Heart right ventricle (tissue), 16 donors: ENCODE measurements at places on chromosomes 2 and 18.

DNA sequence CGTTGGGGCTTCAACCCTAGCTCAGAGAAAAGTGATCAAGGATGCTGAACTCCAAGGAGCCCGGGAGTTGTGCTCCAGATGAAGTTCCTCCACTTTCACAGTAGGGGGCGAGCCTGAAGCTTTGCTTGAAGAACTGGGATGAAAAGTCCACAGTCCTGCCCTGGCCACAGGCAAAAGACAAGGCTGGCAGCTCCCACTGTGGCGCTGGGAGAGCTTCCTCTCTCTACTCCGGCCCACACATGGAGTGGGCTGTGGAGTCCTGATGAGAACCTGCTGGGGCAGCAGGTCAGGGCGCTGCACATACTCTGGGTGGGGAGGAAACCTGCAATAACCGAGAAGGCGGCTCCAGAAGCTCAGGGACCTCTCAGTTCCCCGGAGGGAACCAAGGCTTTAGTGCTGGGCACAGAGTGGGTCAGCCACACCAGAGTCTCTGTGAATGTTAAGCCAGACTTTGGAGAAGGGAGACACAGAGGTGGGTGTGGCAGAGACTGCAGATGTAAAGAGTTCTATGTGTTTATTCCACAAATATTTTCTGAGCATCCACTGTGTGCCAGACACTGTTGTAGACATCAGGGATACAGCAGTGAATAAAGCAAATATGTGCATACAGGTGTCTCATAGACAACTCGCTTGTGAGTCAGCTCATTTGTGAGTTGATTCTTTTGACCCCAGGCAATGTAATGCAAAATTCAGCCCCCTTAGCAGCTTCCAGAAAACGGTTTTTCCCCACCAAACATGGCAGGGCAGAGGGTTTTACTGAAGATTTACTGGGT is 48.0 kb upstream of the MRPL33 start:
- peak; percentile 43 for DNase-seq

DNA sequence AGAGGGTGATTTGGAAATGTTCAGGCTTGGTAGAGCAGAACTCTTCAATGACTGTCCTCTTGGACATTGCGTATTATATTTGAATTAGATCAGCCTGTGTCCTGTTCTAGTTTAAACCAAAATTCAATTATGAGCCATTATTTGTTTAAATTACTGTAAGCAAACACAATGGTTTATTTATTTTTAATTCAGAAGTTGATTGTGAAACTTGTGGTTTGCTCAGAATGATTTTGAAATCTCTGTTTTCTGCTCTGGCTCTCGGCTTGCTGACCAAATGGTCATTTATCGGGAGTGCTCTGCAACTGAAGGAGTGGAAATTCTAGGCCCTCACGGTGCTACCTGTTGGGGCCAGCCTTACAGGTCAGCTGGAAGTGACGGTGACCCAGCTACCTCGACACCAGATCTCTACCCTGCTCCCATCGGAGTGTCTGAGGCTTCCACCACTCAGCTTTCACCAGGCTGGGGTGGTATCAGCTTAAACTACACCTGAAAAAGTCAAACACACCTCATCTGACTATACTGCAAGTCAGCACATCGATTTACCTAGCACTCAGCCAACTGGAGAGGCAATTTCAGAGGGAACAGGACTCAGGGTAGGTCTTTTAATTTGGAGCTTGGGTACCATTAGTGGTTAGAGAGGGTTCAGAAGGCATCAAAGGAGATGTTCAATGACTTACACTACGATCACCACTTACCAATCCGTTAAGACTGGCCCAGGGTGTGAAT is 36.8 kb upstream of the GPD2 start:
- no peak for DNase-seq

DNA sequence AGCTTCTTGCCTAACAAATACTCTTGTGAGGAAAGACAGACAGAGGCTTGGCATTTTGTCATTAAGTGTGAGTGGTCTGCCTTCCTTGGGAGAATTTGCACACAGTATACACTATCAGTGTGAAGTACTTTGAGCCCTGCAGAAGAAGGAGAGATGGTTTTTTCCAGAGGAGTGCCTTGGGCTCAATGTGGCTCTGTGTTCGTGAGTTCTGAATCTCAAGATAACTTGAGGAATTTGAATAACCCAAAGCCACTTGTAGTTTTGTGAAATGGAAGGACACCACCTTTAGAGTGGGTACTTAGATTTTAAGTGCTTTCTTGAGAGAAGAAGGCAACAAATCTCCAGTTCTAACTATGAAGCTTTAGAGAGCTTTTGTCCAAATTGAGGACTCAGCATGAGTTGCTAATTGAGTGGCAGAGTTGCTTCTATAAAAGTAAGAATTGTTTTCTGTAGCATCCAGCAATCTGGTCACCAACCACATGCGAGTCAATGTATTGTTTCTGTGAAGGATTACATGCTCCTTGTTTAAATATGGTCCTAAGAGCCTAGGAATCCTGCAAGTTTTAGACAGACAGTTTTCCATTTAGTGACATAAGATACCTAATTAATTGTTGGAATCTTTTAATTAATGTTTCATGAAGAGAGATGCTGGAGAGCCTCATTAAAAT is 68.3 kb downstream of the BABAM2 start:
- DNase-seq: no peak

DNA sequence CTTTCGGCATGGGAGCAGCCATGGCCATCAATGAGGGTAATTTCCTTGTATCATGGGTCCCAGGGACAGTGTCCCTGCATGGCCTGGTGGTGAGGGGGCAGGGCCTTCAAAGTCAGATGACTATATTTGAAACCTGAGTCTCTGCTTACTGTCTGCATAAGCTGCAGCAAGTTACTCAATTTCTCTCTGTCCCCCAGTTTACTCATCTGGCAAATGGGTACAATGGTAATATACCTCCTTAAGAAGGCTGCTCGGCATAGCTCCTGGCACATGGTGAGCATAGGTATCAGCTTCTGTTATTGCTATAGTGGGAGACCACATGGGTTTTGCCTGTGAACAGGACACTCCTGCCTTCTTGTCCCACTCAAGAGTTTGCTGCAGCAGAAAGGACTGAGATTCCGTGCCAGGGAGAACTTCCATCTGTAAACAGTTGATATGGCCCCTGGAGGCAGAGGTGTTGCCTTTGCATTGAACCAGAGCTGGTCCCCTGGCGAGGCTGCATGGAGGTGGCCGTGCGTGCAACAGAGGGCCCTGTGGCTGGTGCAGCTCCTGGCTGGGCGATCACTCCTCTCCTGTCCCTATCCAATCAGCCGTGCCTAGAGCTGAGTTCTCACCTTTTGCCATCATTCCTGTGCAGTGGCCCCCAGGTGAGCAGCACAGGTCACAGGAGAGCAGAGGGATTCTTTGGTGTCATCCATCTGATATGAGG is 22.7 kb upstream of the IGFBP5 start:
- DNase-seq: no peak

GRCh38 chr2:178700922-178701342 is 106.3 kb downstream of the TTN start:
- DNase-seq: no peak

DNA sequence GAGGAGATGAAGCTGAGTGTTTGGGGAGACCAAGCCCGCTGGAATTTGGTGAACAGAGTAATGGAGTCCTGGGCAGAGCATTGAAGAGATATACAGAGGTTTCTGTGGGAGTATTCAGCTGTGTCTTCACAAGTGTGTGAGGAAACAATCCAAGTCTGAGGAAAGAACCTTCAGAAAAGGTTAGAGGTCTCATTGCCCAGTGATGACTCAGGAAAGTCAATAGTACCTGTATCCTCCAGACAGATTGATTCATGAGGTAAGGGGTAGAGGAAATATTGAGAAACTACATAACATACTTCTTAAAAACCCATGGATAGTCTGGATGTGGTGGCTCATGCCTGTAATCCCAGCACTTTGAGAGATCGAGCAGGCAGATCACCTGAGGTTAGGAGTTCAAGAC is 392.3 kb downstream of the GALNT13 start:
- no peak for DNase-seq

GRCh38 chr18:55487997-55488396 is 100.0 kb downstream of the TCF4 start:
- no peak for DNase-seq

GRCh38 chr2:233654501-233654900 is 17.2 kb upstream of the UGT1A9 start:
- no peak for DNase-seq

DNA sequence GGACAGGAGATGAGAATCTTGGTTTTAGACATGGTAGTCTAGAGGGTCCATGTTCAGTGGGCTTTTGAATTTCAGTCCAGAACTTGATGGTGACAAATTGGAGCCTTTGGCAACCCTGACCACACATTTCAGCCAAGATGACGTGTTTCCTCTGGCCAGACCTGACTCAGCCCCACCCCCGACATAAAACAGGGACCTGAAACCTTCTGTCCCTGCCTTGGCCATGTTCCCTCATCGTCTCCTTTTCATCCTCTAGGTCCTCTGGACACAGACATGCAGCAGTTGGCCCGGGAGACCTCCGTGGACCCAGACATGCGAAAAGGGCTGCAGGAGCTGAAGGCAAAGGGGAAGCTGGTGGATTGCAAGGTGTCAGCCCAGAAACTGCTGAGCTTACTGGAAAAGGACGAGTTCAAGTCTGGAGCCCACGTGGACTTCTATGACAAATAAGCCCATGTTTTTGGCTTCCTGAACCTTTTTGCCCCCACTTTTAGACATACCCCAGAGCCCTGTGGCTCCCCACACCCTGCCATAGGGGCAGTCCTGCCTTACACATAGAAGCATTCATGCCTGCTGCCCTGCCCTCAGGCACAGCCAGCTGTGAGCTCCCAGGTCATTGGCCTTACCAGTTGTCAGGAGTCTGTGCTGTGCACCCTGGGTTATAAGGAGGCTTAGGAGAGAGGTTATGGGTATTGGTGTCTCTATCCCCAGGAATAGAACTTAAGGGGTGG is 4.0 kb downstream of the SPR start:
- DNase-seq: no peak

DNA sequence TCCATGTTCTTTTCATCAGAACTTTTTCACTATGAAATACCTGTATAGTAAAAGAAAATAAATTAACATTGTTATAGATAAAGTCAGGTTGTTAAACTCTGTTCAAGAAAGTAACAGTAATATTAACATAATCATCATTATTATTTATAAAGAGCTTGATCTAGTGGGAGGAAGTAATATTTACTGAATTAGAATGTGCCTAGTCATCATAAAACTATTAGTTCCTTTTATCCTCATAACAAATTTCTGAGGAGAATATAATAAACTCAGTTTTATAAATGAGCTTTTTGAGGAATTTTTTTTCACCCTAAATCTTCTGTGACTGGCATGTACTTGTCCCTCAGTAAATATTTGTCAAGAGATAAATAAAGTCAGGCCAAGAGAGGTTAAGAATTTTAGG is 78.4 kb downstream of the PLA2R1 start:
- DNase-seq: no peak
